ENCODE measurements at places on chromosomes 11 and 22.

DNA sequence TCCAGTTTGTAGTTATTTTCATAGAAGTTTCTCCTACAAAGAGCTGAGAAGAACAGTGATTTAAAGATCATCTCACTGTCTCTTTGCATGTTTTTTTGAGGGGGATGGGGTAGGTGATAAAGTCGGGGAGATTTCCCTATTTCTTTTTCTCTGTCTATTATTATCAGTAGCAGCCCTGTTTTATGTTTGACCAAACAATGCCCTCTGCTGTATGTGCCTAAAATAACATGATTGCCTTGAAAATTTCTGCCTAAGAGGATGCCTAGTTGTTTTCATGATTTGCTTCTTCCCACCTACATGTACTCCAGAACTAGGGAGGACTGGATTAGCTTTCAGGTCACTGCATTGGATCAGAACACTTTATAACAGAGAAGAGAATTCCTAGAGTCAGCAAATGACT lies 1330.2 kb downstream of the LRRC4C start:
- ATAC-seq = no peak

- ATAC-seq = no peak
These were observed 299.0 kb upstream of the CADM1 start for GRCh38 chr11:115803073-115803740.

DNA sequence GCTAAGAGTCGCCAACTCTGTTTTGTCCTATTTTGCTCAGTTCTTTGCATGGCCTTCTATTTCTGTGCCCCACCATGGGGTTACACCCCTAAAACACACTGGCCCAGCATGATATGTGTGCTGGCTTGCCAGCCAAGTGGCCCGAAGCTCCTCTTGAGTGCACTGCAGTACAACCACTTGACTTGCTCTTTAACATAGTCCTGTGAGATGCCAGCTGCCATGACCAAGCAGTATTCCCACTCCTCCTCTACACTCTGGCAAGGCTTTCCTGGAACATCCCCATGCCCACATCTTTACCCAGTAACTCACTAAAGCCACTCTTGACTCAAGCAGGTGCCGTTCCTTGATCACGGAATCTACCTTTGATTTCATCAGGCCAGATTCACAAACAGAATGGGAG lies 102.9 kb upstream of the GAL start:
- no peak for ATAC-seq

- no peak for ATAC-seq
These were observed 1.5 kb downstream of the FHIP1B start for GRCh38 chr11:6232899-6233298.

GRCh38 chr11:134756811-134757540 lies 344.9 kb upstream of the B3GAT1 start:
- ATAC-seq = peak; percentile 17

- ATAC-seq = no peak
These were observed 22.6 kb upstream of the PARVB start for GRCh38 chr22:44001521-44001920.

GRCh38 chr11:6633422-6634408 lies 14.5 kb upstream of the TPP1 start:
- no peak for ATAC-seq

- ATAC-seq = peak; percentile 60
These were observed 20.1 kb upstream of the SWAP70 start for GRCh38 chr11:9643751-9644150.

DNA sequence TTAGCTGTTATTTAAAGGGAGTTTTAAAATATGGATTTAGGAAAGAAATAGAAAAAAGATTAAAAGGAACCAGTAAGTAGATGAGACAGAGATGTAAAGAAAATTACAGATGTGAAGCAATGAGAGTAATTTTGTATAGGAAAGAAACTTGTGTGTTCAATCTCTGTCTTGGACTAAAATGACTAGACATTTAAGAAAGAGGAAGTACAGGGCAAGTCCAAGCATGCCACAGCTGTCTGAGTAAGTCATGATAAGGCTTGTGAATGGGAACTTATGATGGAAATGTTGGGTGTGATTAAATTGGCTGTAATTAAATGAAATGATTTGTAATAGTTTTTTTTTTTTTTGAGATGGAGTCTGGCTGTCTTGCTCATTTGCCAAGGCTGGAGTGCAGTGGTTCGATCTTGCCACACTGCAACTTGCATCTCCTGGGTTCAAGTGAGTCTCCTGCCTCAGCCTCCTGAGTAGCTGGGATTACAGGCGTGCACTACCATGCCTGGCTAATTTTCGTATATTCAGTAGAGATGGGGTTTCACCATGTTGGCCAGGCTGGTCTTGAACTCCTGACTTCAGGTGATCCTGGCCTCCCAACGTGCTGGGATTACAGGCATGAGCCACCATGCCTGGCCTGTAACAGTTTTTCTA lies 5.9 kb upstream of the ACY3 start:
- peak; percentile 51 for ATAC-seq

DNA sequence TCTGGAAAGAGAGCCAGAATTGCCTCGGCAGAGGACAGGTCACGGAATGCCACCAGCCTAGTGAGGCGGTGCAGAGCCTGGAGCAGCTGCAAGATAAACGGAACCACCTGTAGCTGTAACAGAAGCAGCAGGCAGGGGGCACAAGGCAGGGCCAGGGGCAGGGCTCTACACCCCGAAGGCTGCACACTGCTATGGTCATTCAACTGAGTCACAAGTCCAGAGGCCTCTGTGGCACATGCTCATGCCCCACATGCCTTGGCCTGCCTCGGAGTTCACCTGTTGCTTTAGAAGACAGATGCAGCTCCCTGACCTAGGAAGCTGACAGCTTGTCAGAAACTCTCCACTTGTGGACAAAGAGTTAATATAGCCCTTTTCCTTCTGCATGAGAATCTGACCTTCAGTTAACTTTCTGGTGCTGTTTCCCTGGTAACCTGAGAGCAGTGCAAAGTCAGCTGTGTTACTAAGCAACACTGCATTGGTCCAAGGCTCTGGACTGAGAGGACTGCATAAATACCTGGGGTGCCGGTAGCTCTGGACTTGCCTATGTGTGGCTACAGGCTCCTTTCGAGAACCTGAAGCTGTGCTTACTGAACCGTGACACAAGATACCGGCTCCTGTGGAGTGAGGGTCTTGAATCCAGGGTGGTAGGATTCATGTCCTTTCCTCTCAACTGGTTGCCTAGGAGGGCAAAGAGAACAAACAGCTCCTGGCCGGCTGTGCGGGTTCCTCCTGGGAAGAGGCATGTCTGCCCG lies 10.5 kb downstream of the COMMD9 start:
- ATAC-seq = no peak

DNA sequence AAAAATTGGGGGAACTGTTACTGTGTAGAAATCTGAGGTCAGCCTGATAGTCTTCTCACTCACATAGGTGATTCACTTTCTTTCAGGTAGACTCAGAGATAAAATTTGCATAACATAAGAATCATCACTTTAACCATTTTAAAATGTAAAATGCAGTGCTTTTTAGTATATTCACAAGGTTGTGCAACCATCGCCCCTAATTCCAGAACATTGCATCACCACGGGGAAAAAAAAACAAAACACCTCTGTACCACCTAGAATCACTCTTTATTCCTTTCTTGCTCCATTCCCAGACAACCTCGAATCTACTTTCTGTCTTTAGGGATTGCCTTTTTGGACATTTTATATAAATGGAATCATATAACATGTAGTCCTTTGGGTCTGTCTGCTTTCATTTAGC lies 20.9 kb downstream of the CHEK1 start:
- ATAC-seq = no peak

DNA sequence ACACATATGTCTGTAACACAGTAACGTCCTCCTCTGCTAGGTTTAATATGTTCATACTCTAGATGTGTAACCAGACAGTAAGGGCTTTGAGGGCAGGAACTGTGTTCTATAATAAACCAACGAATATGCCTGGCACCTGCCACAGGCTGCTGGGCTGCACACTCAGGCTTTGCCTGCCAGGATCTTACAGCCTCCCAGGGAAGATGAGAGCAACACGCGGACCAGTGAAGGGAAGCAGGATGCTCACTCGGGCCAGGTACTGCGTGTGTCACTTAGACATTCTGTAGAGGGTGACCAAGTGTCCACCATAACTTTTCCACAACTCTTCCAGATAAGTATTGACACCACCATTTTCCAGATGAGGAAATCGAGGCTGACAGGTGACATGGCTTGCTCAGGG lies 21.7 kb upstream of the BAIAP2L2 start:
- ATAC-seq = no peak

DNA sequence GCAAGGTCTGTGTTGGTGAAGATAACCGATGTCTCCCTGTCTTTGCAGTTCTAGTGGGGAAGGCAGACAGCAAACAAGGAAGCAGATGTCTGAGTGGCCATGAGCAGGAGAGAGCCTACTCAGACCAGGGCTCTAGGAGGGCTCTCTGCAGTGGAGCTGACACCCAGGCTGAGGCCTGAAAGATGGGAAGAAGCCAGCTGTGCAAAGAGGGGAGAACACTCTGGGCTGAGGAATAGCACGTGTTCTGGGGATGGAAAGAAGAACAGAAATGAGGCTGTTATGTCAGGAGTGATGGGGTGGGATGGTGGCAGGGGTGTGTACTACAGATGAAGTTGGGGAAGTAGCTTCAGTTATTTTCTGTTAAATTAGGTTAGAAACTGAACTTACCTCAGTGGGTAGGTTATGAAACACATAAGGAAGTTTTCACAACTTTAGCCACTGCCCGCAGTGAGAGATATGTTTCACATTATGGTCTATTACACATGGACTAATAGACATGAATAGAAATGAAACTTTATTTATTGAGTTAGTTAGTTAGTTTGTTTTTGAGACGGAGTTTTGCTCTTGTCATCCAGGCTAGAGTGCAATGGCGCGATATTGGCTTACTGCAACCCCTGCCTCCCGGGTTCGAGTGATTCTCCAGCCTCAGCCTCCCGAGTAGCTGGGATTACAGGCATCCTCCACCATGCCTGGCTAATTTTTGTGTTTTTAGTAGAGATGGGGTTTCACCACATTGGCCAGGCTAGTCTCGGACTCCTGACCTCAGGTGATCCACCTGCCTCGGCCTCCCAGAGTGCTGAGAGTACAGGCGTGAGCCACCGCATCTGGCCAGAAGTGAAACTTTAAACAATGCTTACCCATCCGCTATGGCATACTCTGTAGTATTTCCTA lies 7.8 kb downstream of the DCPS start:
- ATAC-seq = peak; percentile 66

GRCh38 chr11:460331-461199 lies 10.5 kb downstream of the PTDSS2 start:
- ATAC-seq = peak; percentile 50

DNA sequence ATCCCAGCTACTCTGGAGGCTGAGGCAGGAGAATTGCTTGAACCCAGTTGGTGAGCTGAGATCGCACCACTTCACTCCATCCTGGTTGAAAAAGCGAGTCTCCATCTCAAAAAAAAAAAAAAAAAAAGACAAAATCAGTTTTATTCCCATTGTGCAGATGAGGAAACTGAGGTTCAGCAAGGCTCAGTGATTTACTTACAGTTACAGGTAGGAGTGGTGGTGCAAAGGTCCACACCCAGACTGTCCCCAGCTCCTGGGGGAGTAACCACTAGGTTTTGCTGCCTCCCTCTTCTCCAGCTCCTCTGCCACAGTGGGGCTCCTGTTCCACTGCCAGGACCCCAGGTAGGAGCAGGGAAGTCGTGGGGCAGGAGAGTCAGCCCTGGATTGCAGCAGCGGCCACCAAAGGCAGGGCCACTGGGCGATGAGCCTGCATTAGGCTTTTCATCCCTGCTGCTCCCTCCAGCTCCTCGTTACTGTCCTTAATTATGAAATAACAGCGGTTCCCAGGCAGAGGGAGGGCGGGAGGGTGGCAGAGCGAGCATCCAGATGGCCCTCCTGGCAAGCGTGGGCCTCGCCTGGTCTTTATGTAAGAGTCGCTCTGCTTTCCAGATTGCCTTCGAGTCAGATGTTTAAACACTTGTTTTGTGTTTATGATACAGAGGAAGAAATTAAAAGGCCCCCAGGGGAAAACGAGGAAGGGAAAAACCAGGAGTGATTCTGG lies 15.5 kb upstream of the RASD2 start:
- no peak for ATAC-seq

- ATAC-seq = no peak
These were observed 1.3 kb upstream of the PARVG start for GRCh38 chr22:44179196-44179988.

DNA sequence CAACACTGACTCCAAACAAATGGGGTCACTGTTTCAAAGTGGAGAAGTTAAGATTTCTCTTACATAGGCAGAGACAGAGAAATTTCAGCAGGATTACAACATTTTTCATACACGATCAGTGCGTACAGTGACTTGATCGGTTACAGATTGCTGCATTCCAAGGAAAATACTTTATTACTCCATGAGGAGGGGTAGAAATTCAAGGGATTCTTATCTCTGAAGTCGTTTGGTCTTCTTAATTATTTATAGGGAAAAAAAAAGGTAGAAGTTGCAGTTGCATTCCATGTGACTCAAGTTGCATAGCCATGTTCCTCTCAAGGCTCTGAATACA lies 10.7 kb upstream of the SMIM38 start:
- no peak for ATAC-seq

DNA sequence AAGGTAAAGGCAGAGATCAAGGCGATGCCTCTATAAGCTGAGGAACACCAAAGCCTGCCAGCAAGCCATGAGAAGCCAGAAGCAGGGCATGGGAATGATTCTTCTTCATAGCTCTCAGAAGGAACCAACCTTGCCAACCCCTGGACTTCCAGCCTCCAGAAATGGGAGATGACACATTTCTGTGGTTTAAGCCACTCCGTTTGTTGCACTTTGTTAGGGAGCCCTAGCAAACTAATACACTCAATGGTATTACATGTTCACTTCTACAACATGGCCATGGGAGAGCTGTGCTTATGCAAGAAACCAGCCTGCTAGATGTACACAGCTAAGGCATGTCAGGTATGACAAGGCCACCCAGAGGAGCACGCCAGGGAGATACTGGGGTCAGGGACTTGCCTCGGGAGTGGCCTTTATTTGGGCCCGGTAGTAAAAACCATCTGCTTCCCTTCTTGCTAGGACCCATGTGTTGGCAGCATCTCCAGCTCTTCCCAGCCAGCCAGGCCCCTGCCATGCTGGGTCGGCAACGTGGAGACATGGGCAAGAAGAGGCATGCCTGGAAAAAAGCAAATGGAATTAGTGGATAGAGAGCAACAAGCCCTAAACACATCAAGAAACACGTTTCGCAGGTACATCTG lies 3.6 kb downstream of the C11orf16 start:
- ATAC-seq = no peak

- ATAC-seq = no peak
These were observed 103.2 kb upstream of the GRK3 start for GRCh38 chr22:25461301-25461700.

DNA sequence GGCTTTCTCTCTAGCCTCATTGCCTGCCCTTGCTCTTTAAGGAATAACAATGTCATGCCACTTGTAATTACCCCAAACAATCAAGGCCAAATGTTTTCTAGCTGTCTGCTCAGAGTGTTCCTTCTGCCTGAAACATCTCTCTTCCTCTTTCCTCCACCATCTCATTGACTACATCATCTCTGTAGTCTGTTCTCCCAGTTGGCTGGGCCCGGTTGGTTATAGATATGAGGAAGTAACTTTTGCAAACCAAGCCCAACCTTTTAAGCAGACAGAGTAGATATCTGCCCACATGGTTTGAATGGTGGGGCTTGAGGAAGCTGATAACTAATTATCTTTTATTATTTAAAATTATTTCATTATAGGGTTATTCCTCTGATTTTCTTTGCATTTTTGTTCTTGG lies 104.5 kb downstream of the NTM start:
- no peak for ATAC-seq

Measured in stimulated activated memory B cell treated with anti-CD40 and anti-IgM and Interleukin-4, amounts not matched to agents 10 μg/mL and 1 μg/mL and 100 μg/mL, for 72 hours (primary cell).